ENCODE measurements at places on chromosomes 12 and 14.

DNA sequence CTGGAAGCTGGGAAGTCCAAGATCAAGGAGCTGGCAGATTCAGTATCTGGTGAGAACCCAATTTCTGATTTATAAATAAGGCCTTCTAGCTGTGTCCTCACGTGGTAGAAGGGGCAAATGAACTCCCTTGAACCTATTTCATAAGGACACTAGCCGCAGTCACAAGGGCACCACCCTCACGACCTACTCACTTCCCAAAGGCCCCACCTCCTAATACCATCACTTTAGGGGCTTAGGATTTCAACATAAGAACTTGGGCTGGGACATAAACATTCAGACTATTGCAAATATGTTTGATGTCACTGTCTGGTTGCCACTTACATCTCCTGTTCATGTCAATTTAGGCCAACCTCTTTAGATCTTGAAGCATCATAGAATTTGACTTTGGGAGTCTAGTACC is 10.8 kb upstream of the CNIH1 start:
- DNase-seq = no peak

GRCh38 chr14:68747393-68747792 is 45.5 kb downstream of the ZFP36L1 start:
- DNase-seq = no peak

- no peak for DNase-seq
These were observed 40.7 kb upstream of the TMEM263 start for GRCh38 chr12:106914796-106915634.

GRCh38 chr12:92921877-92922276 is 7.2 kb downstream of the EEA1 start:
- DNase-seq = no peak

Measured in activated T-cell treated with anti-CD3 and anti-CD28 coated beads for 1 hour (primary cell).